ENCODE measurements at places on chromosomes 13 and 19.

DNA sequence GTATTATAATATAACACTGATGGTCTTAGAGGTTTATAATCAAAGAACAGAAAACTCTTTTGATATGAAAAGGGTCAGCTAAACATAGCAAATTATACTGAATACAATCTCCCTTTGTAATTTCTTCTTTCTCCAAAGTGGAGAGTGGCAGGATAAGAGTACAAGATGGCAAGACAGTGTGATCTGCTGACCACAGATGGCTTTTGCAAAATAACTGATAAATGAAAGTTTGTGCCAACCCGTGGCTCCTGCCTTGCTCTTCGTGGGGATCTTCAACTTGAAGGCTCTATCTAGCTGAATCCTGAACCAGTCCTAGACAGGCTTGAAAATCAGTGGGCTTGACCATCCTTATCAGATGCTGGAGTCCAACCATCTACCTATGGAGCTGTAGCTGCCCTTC lies 185.7 kb downstream of the VWA8 start:
- DNase-seq: no peak

- DNase-seq: no peak
Observed at GRCh38 chr13:25990801-25991200, 61.0 kb downstream of the SHISA2 start.

DNA sequence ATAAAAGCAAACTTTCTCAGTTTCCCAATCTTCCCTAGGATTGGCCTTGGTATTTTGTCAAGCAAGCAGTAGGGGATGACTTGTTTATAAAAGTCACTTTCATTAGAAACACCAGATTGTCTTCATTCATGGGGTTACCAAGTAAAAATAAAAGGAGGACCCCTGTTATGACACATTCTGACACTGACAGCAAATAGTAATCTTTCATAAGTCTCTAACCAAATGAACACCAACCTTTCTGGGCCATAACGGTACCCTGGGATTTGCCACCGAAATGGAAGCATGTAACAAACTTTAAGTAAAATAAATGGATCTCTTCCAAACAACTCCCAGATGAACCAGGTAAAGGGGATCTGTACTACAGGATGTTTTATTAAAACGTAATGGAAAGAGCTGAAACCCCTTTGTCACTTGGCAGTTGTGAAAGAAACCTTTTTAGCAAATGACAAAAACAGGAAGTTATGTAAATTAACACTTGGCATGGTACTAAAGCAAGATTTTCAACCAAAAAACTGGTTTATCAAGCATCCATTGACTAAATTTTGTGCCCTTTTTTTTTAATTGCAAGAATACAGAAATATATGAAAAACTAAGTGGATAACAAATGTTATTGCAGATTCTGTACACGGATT lies 335.6 kb downstream of the RBM26 start:
- no peak for DNase-seq

DNA sequence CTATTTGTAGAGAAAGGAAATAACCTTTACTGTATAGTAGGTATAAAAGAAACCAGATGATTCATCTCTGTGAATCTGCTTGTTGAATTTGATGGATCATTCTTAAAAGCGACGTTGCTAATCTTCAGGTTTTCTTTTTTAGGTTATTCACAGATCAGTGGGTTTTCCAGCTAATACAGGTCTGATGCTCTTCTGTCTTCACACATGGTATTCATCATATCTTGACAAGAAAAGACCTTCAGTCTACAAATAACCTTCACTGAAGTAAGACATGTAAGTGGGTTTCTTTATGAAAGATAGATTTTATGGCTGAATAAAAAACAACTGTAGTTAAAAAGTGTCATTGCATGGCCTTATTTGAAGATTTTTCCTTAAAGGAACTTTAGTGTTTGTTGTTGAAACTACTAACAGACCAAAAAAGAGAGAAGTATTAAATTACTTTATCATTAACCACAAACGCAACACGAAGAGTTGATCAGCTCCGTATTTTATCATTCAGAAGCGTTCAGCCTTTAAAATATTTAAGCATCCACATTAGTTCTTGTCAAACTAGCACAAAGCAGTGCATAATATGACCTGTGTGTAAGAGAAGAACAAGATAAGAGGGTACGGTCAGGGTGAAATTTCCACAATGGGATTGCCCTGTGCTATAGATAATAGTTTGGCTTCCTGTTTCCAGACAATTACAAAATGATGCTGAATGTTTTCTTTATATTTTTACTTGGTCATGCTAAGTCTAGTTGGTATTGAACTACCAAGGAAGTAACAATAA lies 299.5 kb downstream of the MZT1 start:
- no peak for DNase-seq

DNA sequence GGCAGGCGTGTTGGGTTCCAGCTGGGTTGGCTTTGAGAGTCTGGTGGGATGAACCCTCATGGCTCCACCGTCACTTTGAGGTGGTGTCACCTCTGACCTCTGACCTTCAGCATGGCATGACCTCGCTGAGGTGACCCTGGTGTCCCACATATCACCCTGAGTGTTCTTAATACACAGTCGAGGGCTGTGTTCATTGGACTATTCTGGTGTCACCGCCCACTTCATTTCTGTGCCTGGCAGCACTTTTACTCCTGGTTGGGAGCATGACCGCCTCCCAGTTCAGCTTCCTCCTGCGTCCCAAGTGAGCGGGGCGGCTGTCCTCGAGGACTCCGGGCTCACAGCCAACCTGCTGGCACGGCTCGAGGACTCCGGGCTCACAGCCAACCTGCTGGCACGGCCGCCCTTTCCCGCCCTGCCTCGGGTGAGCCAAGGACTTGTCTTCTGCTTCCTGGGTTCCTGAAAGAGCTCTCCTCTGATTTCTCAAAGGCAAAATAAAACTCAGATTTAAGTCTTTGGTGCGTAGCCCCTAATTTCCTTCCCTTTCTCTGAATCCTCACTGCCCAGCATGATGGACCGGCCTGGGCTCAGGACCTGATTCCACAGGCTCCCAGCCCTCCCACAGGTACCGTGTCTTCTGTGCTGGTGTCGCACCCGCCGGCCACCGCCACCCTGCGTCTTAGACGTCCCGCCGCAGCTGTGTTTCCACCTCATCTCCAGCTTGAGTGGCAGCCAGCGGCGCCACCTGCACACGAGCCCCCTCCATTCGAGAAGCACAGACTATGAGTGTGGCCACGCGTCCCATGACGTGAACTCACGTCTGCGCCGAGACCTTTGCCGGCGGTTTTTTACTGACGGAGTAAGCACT lies 10.4 kb downstream of the ATP4B start:
- no peak for DNase-seq

DNA sequence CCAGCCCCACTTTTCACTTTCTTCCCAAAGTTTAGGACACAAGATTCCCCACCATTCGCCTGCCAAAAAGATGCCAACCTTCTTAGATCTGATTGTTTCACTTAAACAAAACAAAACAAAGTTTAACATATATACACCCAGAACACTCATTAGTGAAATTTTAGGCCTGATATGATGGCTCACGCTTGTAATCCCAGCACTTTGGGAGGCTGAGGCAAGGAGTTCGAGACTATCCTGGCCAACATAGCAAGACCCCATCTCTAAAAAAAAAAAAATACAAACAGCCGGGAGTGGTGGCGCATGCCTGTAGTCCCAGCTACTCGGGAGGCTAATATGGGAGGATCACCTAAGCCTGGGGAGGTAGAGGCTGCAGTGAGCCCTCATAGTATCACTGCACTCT lies 4.9 kb downstream of the PGPEP1 start:
- no peak for DNase-seq

DNA sequence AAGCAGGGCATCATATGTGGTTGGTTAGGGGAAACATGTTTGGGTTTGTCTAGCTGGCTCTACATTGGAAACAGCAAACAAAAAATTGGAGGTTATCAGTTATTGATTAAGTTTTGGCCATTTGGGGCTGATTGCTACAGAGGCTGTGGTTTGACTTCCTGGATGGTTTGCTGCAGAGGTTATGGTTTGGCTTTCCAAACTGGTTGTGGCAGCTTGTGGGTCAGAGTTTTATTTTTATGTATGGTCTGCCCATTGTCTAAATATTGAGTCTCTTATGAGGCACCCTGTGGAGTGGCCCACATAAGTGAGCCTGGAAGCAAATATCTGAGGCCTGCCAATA lies 261.6 kb downstream of the GPC5 start:
- no peak for DNase-seq

DNA sequence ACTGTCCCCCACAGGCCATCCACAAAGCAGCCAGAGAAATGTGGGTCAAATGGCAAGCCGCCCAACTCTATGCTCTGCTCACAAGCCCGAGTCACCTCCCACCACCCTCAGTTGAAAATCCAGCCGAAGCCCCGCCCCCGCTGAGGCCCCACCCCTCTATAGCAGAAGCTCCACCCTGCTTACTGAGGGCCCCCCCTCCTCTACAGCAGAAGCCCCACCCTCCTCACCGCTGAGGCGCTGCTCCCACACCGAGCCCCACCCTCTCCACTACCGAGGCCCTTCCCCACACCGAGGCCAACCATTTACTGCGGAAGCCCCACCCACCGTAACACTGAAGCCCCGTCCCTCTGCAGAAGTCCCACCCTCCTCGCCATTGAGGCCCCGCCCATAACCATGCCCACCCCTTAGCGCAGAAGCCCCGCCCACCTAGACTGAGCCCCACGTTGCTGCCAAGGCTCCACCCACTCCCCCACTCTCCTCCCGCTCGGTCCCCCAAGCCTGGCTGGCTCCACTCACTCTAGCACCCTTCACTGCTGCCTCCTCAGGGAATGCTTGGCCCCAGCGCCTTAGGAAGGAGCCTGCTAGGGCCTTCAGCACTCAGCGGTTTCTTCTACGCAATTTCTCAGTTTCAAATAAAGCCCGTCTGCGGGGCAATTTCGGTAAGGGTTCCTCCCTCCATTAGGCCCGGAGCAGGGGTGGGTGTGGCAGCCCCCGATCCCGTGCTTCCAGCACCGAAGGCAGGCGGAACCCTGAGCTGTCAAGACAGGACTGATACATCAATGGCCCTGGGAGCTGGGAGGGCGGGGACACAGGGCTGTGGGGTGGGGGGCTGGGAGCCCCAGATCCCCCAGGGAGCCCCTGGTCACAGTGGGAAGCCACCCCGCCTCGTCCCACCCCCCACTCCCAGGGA lies 9.0 kb upstream of the MYDGF start:
- DNase-seq: no peak

- DNase-seq: no peak
Observed at GRCh38 chr13:41284512-41285288, 21.3 kb upstream of the MTRF1 start.

GRCh38 chr13:20424949-20425348 lies 100.7 kb downstream of the CRYL1 start:
- no peak for DNase-seq

DNA sequence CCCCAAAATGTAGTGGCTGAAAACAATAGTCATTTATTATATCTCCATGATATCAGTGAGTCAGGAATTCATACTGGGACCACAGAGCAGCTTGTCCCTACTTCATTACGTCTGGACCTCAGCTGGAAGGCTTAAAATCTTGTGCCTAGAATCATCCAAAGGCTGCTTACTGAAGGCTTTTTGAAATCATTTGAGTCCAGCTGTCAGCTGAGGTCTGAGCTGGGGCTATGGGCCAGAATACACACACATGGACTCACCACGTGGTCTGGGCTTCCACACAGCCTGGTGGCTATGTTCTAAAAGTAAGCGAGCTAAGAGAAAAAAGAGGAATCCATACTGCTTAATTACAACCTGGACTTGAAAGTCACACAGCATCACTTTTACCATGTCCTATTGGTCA lies 209.2 kb downstream of the KCTD12 start:
- DNase-seq: no peak

DNA sequence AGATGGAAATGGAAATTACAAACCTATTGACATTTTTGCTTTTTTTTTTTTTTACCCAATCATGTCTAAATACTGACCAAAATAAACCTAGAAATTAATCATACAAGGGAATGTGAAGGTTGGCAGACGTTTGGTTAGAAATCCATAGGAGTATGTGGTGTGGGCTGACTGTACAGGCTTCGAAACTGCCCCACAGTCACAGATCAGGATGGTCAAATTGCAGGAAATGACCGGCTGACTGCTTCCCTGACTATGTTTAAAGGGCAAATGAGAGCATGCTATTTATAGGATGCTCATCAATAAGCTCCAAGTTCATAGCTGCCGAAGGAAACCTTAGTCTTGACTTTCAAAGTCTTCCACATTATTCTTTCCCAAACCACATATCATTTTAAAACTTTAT lies 118.4 kb downstream of the COG6 start:
- no peak for DNase-seq

GRCh38 chr19:19061506-19061905 lies 2.3 kb upstream of the SLC25A42 start:
- no peak for DNase-seq

GRCh38 chr19:47209319-47210179 lies 21.4 kb downstream of the BBC3 start:
- DNase-seq: no peak

DNA sequence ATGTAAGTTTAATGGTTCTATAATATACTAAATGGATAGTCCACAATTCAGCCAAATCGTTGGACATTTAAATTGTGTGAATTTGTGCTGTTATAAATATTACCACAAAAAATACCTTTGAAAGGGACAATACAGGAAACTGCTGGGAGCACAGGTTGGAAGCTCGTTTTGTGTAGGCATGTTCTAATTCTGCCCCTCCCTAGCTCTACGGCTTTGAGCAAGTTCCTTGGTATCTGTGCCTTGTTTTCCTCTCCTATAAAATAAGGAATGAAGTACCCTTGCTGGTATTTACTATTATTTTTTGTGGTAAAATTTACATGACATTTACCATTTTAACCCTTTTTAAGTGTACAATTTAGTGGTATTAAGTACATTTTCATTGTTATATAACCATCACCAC lies 102.6 kb upstream of the SLC7A1 start:
- no peak for DNase-seq

GRCh38 chr19:49683814-49684250 lies 5.6 kb upstream of the ADM5 start:
- no peak for DNase-seq

DNA sequence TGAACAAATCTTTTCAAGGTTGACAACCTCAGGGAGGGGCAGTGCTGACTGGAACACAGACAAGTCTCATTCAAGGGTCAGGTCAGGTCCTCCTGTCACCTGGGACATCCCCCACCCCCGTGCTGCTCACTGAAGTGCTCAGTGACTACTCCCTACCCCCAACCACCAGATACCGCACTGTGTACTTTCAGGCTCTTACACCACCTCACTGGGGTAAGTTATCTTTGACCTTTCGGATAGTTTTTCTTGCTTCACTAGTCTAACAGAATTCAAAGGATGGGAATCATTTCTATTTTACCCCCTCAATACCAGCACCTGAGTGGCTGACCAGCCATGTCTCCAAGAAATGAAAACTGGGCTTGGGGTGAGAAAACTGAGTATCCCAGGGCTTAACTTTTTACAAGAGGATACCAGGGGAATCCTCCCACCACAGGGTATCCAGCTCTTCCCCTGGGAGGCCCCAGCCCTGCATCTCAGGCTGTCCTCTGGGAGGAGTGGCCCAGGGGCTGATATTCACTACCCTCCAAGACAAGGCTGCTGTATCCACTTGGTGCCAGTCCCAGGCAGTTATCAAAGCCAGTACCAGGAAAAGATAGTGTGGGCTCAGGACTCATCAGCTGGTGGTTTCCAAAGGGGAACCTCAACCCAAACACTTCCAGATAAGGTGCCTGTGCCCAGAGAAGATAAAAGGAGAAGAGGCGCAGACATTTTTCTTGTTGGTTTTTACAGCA lies 2.1 kb downstream of the ZNF563 start:
- DNase-seq: peak; percentile 75

- DNase-seq: no peak
Observed at GRCh38 chr13:44905556-44905955, 83.7 kb downstream of the NUFIP1 start.
